ENCODE measurements at places on chromosomes 1 and 21. TPM values are rescaled to one million over a fixed set of nuclear protein-coding genes. Genes with fewer than 3 reads are reported as not detected.

Gene CBR3
- 14.4 TPM for total RNA-seq

Gene SPATA46
- total RNA-seq, result not detected

Gene VWA5B1
- total RNA-seq, result not detected

Gene HES5
- 0.36 TPM for total RNA-seq

Gene LAD1
- 0.16 TPM for total RNA-seq

Gene ATP8B2
- 283 TPM for total RNA-seq

Gene SH2D2A
- 0.61 TPM for total RNA-seq

Gene AADACL4
- total RNA-seq, result not detected

Gene SPRR1B
- total RNA-seq, result not detected

Gene SYPL2
- 0.12 TPM for total RNA-seq

Gene PCP4L1
- not detected for total RNA-seq

Gene BCAR3
- 68.8 TPM for total RNA-seq

Gene OR2L3
- total RNA-seq, result 0.16 TPM

Gene RGS18
- not detected for total RNA-seq

Gene FCRL1
- not detected for total RNA-seq

Gene CLEC20A
- total RNA-seq, result not detected

Gene ORC1
- 0.97 TPM for total RNA-seq

Gene CTH
- 6.4 TPM for total RNA-seq

Gene SPRR2A
- total RNA-seq, result not detected

Gene THEMIS2
- total RNA-seq, result 9.7 TPM

Gene OR10Z1
- total RNA-seq, result not detected

Gene LRRC41
- 167 TPM for total RNA-seq

Gene LCE2C
- not detected for total RNA-seq

Gene TIPRL
- 39.1 TPM for total RNA-seq

Gene RNU1-3
- under 0.01 TPM for total RNA-seq

Gene CFAP298
- 8.9 TPM for total RNA-seq

Gene AMY2B
- 10.3 TPM for total RNA-seq

Gene SLC30A2
- not detected for total RNA-seq

Gene NBPF4
- not detected for total RNA-seq

Gene ELAVL4
- not detected for total RNA-seq

Gene PIK3R3
- total RNA-seq, result 7.5 TPM

Gene GCSAML
- total RNA-seq, result not detected

Gene SPRR1A
- not detected for total RNA-seq
